ENCODE measurements at places on chromosomes 5 and 9. TPM values are rescaled to one million over a fixed set of nuclear protein-coding genes. Genes with fewer than 3 reads are reported as not detected.
A peak's percentile ranks its signal among the peaks of the same experiment; 100 is the strongest.

Gene ZER1
- 55.8 TPM for polyA plus RNA-seq

Gene SPOCK1
- polyA plus RNA-seq: 7.3 TPM

Gene ANXA2R
- 0.11 TPM for polyA plus RNA-seq

Gene HNRNPH1
- polyA plus RNA-seq: 130 TPM

Gene IRX1
- 2.6 TPM for polyA plus RNA-seq

Gene SLC4A9
- polyA plus RNA-seq: 0.24 TPM

DNA sequence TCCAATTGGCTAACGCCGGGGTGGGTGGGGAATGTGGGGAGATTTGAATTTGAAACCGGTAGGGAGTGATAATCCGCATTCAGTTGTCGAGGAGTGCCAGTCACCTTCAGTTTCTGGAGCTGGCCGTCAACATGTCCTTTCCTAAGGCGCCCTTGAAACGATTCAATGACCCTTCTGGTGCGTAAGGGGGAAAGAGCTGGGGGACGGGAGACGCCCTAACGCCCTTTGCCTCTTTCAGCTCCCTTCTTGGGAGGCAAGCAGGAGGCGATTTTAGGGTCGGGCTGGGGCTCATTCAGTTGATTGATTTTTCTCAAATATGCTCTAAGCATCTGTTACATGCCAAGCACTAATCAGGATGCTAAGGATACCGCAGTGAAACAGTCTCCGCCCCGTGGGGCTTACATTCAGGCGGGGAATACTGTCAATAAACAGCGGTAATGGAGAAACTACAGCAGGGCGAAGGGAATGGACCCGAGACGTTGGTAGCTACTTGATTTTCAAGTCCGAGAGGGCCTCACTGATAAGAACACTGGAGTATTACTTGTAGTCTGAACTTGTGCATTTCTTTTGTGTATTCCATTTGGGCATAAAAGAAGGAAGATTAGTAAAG is at the start of gene HMMR:
Gene HMMR, plus strand, starts transcription at position 71 of the 610 bp plus-strand sequence. Its CDS starts 61 bp downstream, at position 132.
- H3K4me1 ChIP-seq: no peaks in the 10 kb centered on the region
- H3K4me3 ChIP-seq: peak within 1 kb of the TSS; percentile 98
- peak within 1 kb of the TSS; percentile 99 for H3K27ac ChIP-seq
- peaks cover 14% of the 10 kb centered on the region for H3K36me3 ChIP-seq
- H3K27me3 ChIP-seq: no peaks in the 10 kb centered on the region

GRCh38 chr5:92633176-92633575 is 947.8 kb downstream of the NR2F1-AS1 start:
- no peaks in the 10 kb centered on the region for H3K36me3 ChIP-seq
- H3K4me1 ChIP-seq: peaks cover 2% of the 10 kb centered on the region
- H3K27me3 ChIP-seq: no peaks in the 10 kb centered on the region
- no peak overlapping the region for H3K27ac ChIP-seq
- H3K4me3 ChIP-seq: no peak overlapping the region

GRCh38 chr5:33475706-33476105 is 34.9 kb downstream of the TARS1 start:
- peaks cover 2% of the 10 kb centered on the region for H3K36me3 ChIP-seq
- DNase-seq: no peak
- no peak overlapping the region for H3K4me3 ChIP-seq
- no peaks in the 10 kb centered on the region for H3K27me3 ChIP-seq

- no peaks in the 10 kb centered on the region for H3K36me3 ChIP-seq
- H3K27me3 ChIP-seq: no peaks in the 10 kb centered on the region
- no peak overlapping the region for H3K27ac ChIP-seq
- no peak for DNase-seq
Measured at GRCh38 chr9:113569472-113570060, 106.0 kb downstream of the RGS3 start.

DNA sequence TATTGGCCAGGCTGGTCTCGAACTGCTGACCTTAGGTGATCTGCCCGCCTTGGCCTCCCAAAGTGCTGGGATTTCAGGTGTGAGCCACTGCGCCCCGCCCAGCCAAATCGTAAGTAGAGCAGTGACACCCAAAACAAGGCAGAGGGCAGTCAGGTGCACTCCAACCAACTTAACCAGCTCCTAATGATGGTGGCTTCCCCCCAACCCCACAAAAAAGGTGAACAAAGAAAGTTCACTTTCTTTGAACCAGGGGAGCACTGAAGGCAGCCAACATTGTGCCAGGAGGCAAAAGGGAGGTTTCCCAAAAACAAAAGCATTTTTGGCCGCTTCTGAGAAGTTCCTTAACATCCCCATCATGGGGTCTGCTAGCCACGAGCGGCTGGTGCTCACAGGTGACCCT is 9.6 kb downstream of the GMCL2 start:
- no peak for DNase-seq
- H3K4me1 ChIP-seq: peaks cover 16% of the 10 kb centered on the region
- H3K4me3 ChIP-seq: no peak overlapping the region

DNA sequence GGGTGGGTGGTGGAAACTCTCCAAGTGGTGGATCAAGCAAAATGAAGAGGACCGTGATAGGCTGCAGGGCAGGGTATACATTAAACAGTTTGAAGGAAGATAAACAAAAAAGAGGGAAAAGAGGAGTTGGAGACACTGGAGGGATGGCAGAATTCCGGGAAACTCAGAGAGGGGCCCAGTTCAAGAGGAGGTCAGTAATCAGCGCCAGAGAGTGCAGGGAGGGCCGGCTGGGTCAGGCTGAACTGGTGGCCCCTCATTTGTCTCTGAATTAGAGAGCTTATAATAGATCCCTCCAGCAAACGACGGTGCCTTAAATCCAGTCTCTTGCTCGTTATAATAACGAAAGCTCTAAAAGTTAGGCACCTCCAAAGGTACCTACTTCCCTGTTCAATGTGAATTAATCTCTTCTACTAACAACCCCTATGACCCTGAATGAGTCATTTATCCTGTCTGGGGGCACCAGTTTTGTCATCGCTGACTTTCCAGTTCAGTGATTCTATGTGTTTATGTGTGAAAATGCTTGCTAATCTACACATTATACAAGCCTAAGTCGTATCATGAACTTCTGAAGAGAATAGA is 2.4 kb upstream of the ZSWIM6 start:
- no peak overlapping the region for H3K27ac ChIP-seq
- peaks cover 11% of the 10 kb centered on the region for H3K4me1 ChIP-seq
- peaks cover 18% of the 10 kb centered on the region for H3K27me3 ChIP-seq
- H3K4me3 ChIP-seq: peak overlapping the region; percentile 7
- no peak for DNase-seq

GRCh38 chr9:33455945-33456344 is 8.6 kb upstream of the AQP3 start:
- no peak for DNase-seq
- no peaks in the 10 kb centered on the region for H3K27me3 ChIP-seq
- H3K4me1 ChIP-seq: peaks cover 3% of the 10 kb centered on the region
- H3K27ac ChIP-seq: no peak overlapping the region
- no peak overlapping the region for H3K4me3 ChIP-seq

- peaks cover 32% of the 10 kb centered on the region for H3K36me3 ChIP-seq
- H3K4me3 ChIP-seq: peak overlapping the region; percentile 99
- H3K27me3 ChIP-seq: no peaks in the 10 kb centered on the region
- H3K4me1 ChIP-seq: no peaks in the 10 kb centered on the region
- DNase-seq: no peak
Measured at GRCh38 chr5:127519527-127519926, 2.1 kb downstream of the PRRC1 start.

- no peak for DNase-seq
- no peaks in the 10 kb centered on the region for H3K27me3 ChIP-seq
- H3K27ac ChIP-seq: no peak overlapping the region
- H3K4me1 ChIP-seq: no peaks in the 10 kb centered on the region
- H3K4me3 ChIP-seq: no peak overlapping the region
Measured at GRCh38 chr9:125931211-125931610, 184.0 kb downstream of the PBX3 start.

DNA sequence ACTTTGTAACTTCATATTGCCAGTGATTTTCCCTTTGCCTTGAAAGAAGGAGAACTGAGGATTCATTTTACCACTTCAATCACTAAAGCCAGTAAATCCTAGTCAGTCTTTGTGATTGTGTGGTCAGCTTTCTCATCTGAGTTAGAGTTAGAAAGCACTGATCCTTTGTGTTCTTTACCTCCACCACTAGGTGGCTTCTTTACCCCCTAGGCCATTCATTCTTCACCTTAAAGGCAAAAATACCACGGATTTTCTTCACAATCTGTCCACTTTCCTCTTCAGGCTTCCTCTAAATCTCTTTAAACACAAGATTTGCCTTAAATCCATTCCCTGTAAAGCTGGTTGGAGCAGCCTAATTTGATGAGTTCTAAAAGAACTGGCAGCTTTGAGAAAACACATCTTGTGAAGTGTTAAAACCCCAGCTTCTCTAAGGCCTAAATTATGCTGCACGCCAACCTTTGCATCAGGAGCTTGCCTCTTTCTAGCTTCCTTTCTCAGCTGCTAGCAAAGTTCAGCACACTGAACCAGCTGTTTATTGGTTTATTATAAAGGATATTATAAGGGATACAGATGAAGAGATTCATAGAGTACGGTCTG is 20.4 kb downstream of the BDP1 start:
- H3K4me1 ChIP-seq: no peaks in the 10 kb centered on the region
- no peak overlapping the region for H3K27ac ChIP-seq
- H3K4me3 ChIP-seq: no peak overlapping the region
- peaks cover 20% of the 10 kb centered on the region for H3K36me3 ChIP-seq

- no peaks in the 10 kb centered on the region for H3K36me3 ChIP-seq
- no peak for DNase-seq
- H3K27ac ChIP-seq: no peak overlapping the region
- no peaks in the 10 kb centered on the region for H3K4me1 ChIP-seq
Measured at GRCh38 chr5:485113-485945, 38.9 kb downstream of the SLC9A3 start.

- H3K36me3 ChIP-seq: no peaks in the 10 kb centered on the region
- H3K4me3 ChIP-seq: no peak overlapping the region
- no peak overlapping the region for H3K27ac ChIP-seq
- DNase-seq: no peak
- H3K4me1 ChIP-seq: peaks cover 10% of the 10 kb centered on the region
Measured at GRCh38 chr9:121696930-121697329, 45.5 kb downstream of the DAB2IP start.

- H3K4me3 ChIP-seq: no peak overlapping the region
- no peaks in the 10 kb centered on the region for H3K4me1 ChIP-seq
- no peak for DNase-seq
- H3K36me3 ChIP-seq: no peaks in the 10 kb centered on the region
Measured at GRCh38 chr5:55918087-55919035, 67.2 kb downstream of the IL31RA start.

- H3K4me3 ChIP-seq: no peak overlapping the region
- no peaks in the 10 kb centered on the region for H3K4me1 ChIP-seq
- H3K36me3 ChIP-seq: no peaks in the 10 kb centered on the region
- DNase-seq: no peak
- H3K27me3 ChIP-seq: no peaks in the 10 kb centered on the region
Measured at GRCh38 chr5:149007174-149007573, 55.7 kb downstream of the SH3TC2 start.

- no peaks in the 10 kb centered on the region for H3K36me3 ChIP-seq
- DNase-seq: no peak
- H3K4me3 ChIP-seq: no peak overlapping the region
- H3K27me3 ChIP-seq: no peaks in the 10 kb centered on the region
- H3K4me1 ChIP-seq: no peaks in the 10 kb centered on the region
- H3K27ac ChIP-seq: no peak overlapping the region
Measured at GRCh38 chr5:68983959-68984358, 109.9 kb upstream of the SLC30A5 start.
